ENCODE measurements at places on chromosomes 5 and 9. TPM values are rescaled to one million over a fixed set of nuclear protein-coding genes. Genes with fewer than 3 reads are reported as not detected.

Gene TLX3
- not detected for total RNA-seq

Gene FCN1
- total RNA-seq, result not detected

Gene MARVELD2
- total RNA-seq, result 0.16 TPM

Gene VCAN
- not detected for total RNA-seq

Gene DNAH5
- not detected for total RNA-seq

Gene PTPN3
- total RNA-seq, result 9.4 TPM

Gene SLIT3
- total RNA-seq, result 8.1 TPM

Gene ZNF474
- not detected for total RNA-seq

Gene ANKRD33B
- total RNA-seq, result 31.5 TPM

Gene SOHLH1
- total RNA-seq, result not detected

Gene PHF24
- 0.11 TPM for total RNA-seq

Gene PCDHB13
- total RNA-seq, result not detected

Gene HEMGN
- total RNA-seq, result 0.41 TPM

Gene MSMP
- total RNA-seq, result 0.41 TPM

Gene IFNA2
- total RNA-seq, result not detected

Gene SARDH
- total RNA-seq, result 1.1 TPM

Gene ARAP3
- total RNA-seq, result 10.5 TPM

Gene HAVCR1
- 1.2 TPM for total RNA-seq

Gene PITX1
- total RNA-seq, result 0.39 TPM

Gene ADRB2
- total RNA-seq, result 0.21 TPM

Gene CRB2
- total RNA-seq, result not detected

Gene NR3C1
- 51.3 TPM for total RNA-seq

Gene ERCC8
- 9.3 TPM for total RNA-seq

Gene JAKMIP2
- 4.1 TPM for total RNA-seq

Gene MTMR12
- 22.7 TPM for total RNA-seq

Gene DTWD2
- total RNA-seq, result 2.9 TPM

Gene RANBP3L
- not detected for total RNA-seq

Gene IL9
- 104 TPM for total RNA-seq

Gene SPINK4
- not detected for total RNA-seq

Gene PCDHB16
- not detected for total RNA-seq

Gene CDX1
- not detected for total RNA-seq

Gene SLC34A3
- not detected for total RNA-seq

Gene PLCXD3
- not detected for total RNA-seq

Gene SGTB
- 7.6 TPM for total RNA-seq

Gene AMBP
- not detected for total RNA-seq

Gene SLC6A7
- not detected for total RNA-seq

Gene CRHBP
- total RNA-seq, result not detected

Gene PLAC8L1
- 0.74 TPM for total RNA-seq

Gene OR2V1
- total RNA-seq, result not detected

Gene KCNV2
- total RNA-seq, result not detected

Gene FCN2
- total RNA-seq, result not detected

Gene NEK6
- total RNA-seq, result 47.7 TPM

Gene TSPAN17
- 33.9 TPM for total RNA-seq

Gene IL13
- 830 TPM for total RNA-seq

Gene GLRA1
- not detected for total RNA-seq

Gene ENTREP1
- not detected for total RNA-seq

Gene CCDC187
- 0.02 TPM for total RNA-seq

Gene CNTLN
- total RNA-seq, result 1.6 TPM

All from activated T-helper 2 cell treated with anti-CD3 and anti-CD28 coated beads, Interferon-gamma antibody, Interleukin-2, Interleukin-4, amounts not matched to agents 10 μg/mL and 5 μg/mL and 100 μg/mL, durations not matched to agents 14 hours and 24 hours and 36 hours (primary cell).